ENCODE measurements at places on chromosomes 16 and 17. TPM values are rescaled to one million over a fixed set of nuclear protein-coding genes. Genes with fewer than 3 reads are reported as not detected.

EVPLL gene
- total RNA-seq = 5.7 TPM

MEIOC gene
- total RNA-seq = not detected

TBX2 gene
- total RNA-seq = 0.44 TPM

CACNG3 gene
- not detected for total RNA-seq

TBC1D3 gene
- total RNA-seq = not detected

CCL4 gene
- not detected for total RNA-seq

SULT1A2 gene
- total RNA-seq = 21.8 TPM

CSH1 gene
- total RNA-seq = not detected

HES7 gene
- 2.6 TPM for total RNA-seq

ATP6V0A1 gene
- total RNA-seq = 39.4 TPM

MYH13 gene
- total RNA-seq = not detected

CTRB1 gene
- total RNA-seq = not detected

COG4 gene
- 54.2 TPM for total RNA-seq

KRT40 gene
- not detected for total RNA-seq

OTOP2 gene
- not detected for total RNA-seq

GRCh38 chr16:732936-733335 is 6.0 kb downstream of the HAGHL start:
- H3K27ac ChIP-seq = no peak overlapping the region
- H3K4me1 ChIP-seq = no peaks in the 10 kb centered on the region

- H3K36me3 ChIP-seq = no peaks in the 10 kb centered on the region
- no peak overlapping the region for H3K27ac ChIP-seq
- no peak for DNase-seq
- H3K4me1 ChIP-seq = no peaks in the 10 kb centered on the region
These were observed 6.5 kb upstream of the PRR29 start for GRCh38 chr17:63991611-63992010.

DNA sequence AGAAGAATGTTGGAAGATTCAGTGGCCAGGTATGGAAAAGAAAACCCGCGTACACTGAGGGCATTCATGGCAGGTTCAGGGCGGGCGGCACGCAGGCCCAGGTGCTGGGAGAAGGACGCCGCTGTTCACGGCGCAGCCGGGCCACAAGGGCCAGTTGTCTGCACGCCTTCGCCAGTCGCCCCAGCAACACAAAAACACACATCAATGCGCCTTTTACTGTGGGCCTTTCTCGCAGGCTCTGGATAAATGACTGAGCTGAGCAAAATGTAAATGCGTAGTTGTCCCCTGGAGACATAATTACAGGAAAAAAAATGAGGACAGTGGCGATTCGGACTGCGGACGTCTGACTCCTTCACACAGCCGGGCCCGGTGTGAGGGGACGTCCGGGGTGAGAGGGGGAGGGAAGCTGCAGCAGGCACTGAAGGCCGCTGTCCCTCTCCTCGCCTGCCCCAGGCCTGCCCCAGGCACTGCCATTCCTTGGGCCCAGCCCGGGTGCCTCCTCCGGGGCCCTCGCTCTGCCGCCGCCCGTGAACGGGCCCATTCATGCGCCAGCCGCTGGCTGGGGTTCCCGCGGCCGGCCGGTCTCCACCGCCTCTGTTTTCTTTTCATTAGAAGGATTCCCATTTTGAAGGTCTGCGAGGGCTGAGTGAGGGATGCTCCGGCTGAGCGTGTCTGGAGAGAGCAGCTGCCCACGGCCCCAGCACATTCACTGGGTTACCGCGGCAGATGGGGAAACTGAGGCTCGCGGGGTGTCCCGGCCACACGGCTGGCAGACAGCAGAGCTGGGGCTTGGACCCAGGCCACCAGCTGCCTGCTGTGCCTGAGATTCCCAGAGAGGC is 6.5 kb upstream of the ZNF469 start:
- no peaks in the 10 kb centered on the region for H3K4me1 ChIP-seq
- no peak for DNase-seq
- no peak overlapping the region for H3K4me3 ChIP-seq

GRCh38 chr16:58847902-58848661 is 114.0 kb upstream of the GOT2 start:
- H3K27me3 ChIP-seq = peaks cover 10% of the 10 kb centered on the region
- H3K27ac ChIP-seq = no peak overlapping the region
- H3K4me3 ChIP-seq = no peak overlapping the region
- no peaks in the 10 kb centered on the region for H3K4me1 ChIP-seq
- DNase-seq = no peak
- H3K36me3 ChIP-seq = no peaks in the 10 kb centered on the region

GRCh38 chr17:68437979-68438822 is 19.1 kb downstream of the WIPI1 start:
- H3K27ac ChIP-seq = no peak overlapping the region
- no peaks in the 10 kb centered on the region for H3K36me3 ChIP-seq
- no peaks in the 10 kb centered on the region for H3K27me3 ChIP-seq
- no peak for DNase-seq
- peaks cover 7% of the 10 kb centered on the region for H3K4me1 ChIP-seq

DNA sequence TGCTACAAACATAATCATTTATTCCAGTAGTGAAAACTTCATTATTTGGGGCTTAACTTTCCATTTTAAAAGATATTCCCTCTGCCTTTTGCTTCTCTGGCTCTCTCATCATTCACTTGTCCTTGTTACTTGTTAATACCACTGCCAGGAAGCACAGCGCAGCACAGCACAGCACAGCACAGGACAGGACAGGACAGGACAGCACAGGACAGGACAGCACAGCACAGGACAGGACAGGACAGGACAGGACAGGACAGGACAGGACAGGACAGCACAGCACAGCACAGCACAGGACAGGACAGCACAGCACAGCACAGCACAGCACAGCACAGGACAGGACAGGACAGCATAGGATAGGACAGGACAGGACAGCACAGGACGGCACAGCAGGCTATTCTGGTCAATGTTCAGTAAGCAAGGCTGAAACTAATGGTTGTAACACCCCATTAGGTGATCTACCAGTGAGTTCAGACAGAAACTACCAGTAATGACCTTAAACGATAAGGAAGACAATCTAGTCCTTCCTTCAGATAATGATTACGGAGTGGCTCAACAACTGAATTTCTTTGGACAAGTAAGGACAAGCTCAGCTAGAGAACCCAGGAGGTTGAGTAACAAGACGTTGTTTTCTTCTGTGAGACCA is 31.9 kb downstream of the COG1 start:
- no peak overlapping the region for H3K4me3 ChIP-seq
- no peaks in the 10 kb centered on the region for H3K27me3 ChIP-seq
- H3K4me1 ChIP-seq = peaks cover 27% of the 10 kb centered on the region
- H3K36me3 ChIP-seq = peaks cover 8% of the 10 kb centered on the region

DNA sequence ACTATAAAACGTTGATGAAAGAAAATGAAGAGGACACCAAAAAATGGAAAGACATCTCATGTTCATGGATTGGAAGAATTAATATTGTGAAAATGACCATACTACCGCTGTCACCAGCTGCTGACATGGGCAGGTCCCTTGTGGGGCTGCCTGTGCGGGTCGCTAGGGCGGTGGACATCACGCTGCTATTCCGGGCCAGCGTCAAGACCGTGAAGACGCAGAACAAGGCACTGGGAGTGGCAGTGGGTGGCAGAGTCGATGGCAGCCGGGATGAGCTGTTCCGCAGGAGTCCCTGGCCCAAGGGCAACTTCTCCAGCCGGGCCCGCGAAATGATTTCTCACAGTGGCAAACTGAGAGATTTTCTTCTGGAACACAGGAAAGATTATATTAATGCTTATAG is 48.2 kb upstream of the NSRP1 start:
- no peaks in the 10 kb centered on the region for H3K27me3 ChIP-seq
- no peaks in the 10 kb centered on the region for H3K36me3 ChIP-seq

GRCh38 chr17:17406225-17406624 is 70.6 kb upstream of the MED9 start:
- no peak overlapping the region for H3K4me3 ChIP-seq
- peaks cover 11% of the 10 kb centered on the region for H3K4me1 ChIP-seq
- H3K36me3 ChIP-seq = no peaks in the 10 kb centered on the region
- no peak overlapping the region for H3K27ac ChIP-seq
- peaks cover 35% of the 10 kb centered on the region for H3K27me3 ChIP-seq

DNA sequence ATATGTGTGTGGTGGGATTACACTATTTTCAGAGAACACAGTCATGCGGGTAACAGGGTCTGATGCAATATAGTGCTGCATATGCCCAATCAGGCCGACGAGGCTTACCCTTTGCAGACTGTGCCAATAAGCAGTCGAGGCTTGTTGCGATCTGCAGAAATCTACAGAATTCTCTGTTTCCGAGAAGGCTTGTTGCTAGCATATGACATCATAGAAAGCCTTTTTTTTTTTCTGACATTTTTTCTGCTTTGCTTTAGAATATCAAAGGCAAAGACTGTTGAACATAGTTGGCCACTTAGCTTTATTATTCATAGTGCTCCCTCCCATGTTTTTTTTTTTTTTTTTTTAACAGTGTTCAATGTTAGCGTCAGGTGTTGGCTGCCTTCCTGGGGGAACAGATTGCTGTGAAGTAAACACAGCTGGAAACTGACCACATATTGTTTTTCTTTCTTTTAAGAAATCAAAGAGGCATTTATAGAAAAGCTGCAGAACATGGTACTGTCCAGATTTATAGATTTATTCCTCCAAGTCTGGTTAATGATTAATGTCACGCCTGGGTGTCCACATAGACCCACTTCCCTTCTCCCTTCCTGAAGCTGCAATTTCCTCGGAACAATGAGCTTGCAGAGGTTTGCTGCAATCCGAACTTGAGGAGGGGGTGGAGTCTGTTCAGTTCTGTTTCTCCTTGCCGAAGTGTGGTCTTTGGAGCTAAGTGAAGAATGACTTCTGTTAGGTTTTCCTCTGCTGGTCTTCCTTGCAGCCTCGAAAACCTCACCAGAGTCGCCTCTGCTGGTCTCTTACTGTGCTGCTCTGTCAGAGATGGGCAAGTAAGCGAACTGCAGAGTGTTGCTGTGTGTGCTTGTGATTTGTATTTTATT is 87.3 kb downstream of the MAP2K6 start:
- no peak overlapping the region for H3K27ac ChIP-seq
- no peaks in the 10 kb centered on the region for H3K27me3 ChIP-seq
- no peak for DNase-seq
- H3K4me1 ChIP-seq = no peaks in the 10 kb centered on the region
- no peak overlapping the region for H3K4me3 ChIP-seq

DNA sequence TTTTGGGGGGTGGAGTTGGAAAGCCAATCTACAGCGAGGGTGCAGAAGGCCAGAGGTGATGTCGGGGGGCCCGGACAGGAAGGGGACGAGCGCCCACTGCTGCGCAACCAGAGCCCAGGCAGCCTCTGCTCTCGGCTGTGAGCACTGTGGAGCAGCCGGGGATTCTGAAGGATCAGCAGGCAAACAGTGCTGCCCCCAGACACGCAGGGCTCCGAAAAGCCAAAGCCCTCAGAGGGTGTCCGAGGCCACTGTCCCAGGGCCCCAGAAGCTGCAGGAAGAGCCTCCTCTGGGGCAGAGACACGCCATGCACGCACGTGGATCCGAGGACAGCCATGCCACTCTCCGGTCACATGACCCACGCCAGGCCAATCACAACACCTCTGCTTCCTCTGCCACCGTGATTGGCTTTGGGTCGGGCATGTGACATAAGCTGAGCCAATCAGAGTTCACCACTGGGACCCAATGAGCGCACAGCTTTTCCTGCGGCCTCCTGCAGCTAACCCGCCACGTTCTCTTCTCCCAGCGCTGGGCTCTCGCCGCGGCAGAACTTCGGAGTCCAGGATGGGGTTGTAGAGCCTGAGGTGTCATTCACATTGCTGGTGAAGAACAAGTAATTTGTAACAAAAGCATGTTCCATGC is 40.7 kb downstream of the ACTG1 start:
- no peak overlapping the region for H3K27ac ChIP-seq
- DNase-seq = no peak

DNA sequence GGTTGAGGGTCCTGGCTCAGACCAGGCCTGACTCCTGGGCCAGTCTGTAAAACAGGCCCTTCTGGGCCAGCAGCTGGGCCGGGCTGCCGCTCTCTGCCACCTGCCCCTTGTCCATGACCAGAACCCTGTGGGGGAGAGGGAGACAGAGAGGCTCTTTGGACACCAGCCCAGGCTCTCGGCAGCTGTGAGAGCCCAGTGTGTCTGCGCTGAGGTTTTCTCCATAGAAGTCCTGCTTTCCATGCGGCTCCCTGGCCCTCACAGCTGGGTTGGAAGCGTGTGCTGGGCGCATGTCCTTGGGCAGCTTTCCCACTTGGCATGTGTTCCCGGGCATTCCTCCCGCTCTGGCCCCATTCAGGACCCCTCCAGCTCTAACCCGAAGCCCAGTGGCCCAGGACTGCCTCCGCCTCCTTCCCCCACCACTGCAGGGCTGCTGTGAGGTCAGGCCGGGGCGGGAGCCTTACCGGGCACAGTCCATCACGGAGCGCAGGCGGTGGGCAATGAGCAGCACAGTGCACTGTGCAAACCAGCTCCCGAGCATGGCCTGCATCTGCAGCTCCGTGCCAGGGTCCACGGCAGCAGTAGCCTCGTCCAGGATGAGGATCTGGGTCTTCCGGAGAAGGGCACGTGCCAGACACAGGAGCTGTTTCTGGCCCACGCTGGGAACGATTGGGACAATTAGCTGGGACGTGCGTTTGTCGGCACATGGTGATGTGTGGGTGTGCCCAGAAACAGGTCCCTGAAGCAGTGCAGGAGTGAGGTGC is 73.0 kb downstream of the ABCC6 start:
- no peak for DNase-seq
- no peaks in the 10 kb centered on the region for H3K4me1 ChIP-seq
- H3K4me3 ChIP-seq = no peak overlapping the region
- H3K27ac ChIP-seq = no peak overlapping the region
- H3K27me3 ChIP-seq = no peaks in the 10 kb centered on the region

DNA sequence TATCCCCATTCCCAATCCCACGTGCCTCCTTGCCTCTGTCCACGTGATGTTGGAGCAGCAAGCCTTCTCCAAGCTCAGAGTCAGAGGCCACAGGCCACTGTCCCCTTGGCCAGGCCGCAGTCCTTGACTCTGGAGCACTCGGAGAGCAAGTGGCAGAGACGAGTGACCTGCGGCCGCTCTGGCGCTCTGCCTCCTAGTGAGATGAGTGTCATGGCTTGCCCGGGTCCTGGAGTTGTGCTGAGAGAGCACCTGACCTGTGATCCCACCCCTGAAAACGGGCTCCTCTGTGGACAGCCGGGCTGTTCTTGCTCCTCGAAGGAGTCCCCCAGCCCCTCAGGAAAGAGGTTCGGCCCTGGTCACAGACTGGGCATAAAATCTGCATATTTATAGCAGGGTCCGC is 10.0 kb upstream of the FASN start:
- H3K4me3 ChIP-seq = no peak overlapping the region
- H3K4me1 ChIP-seq = peaks cover 54% of the 10 kb centered on the region
- H3K27me3 ChIP-seq = no peaks in the 10 kb centered on the region
- no peak for DNase-seq
- no peaks in the 10 kb centered on the region for H3K36me3 ChIP-seq
- no peak overlapping the region for H3K27ac ChIP-seq

GRCh38 chr16:4663777-4664465 is 29.4 kb upstream of the NUDT16L1 start:
- H3K27ac ChIP-seq = no peak overlapping the region
- H3K36me3 ChIP-seq = peaks cover 7% of the 10 kb centered on the region
- no peaks in the 10 kb centered on the region for H3K4me1 ChIP-seq
- no peak for DNase-seq
- H3K4me3 ChIP-seq = no peak overlapping the region

- H3K27ac ChIP-seq = no peak overlapping the region
- H3K4me1 ChIP-seq = peaks cover 34% of the 10 kb centered on the region
These were observed 57.1 kb upstream of the WSB1 start for GRCh38 chr17:27236717-27237315.

GRCh38 chr16:74261068-74261467 is 35.5 kb upstream of the PSMD7 start:
- DNase-seq = no peak
- peaks cover 91% of the 10 kb centered on the region for H3K27me3 ChIP-seq
- H3K36me3 ChIP-seq = no peaks in the 10 kb centered on the region
- no peak overlapping the region for H3K27ac ChIP-seq

- peaks cover 21% of the 10 kb centered on the region for H3K27me3 ChIP-seq
- H3K4me1 ChIP-seq = no peaks in the 10 kb centered on the region
- no peak overlapping the region for H3K27ac ChIP-seq
- no peak for DNase-seq
- H3K36me3 ChIP-seq = no peaks in the 10 kb centered on the region
- no peak overlapping the region for H3K4me3 ChIP-seq
These were observed 82.2 kb upstream of the CDH13 start for GRCh38 chr16:82544378-82545160.
